K562 (cell line): ENCODE measurements at places on chromosomes 16 and 17.

DNA sequence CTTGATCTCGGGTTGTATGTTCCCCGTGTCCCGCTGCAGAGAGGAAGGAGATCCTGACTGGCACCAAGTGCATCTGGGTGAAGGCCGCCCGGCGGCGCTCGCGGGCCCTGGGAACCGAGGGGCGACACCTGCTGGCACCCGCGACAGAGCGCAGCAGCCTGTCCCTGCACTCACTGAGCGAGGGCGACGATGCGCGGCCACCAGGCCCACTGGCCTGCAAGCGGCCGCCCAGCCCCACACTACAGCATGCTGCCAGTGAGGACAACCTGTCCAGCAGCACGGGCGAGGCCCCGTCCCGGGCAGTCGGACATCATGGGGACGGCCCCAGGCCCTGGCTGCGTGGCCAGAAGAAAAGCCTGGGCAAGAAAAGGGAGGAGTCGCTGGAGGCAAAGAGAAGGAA lies 7.5 kb downstream of the BTBD17 start:
- peak; percentile 83 for DNase-seq
- no peaks in the 10 kb centered on the region for H3K36me3 ChIP-seq
- H3K27ac ChIP-seq = no peak overlapping the region
- peaks cover 25% of the 10 kb centered on the region; the same call in 2 of the 3 replicates for H3K27me3 ChIP-seq

DNA sequence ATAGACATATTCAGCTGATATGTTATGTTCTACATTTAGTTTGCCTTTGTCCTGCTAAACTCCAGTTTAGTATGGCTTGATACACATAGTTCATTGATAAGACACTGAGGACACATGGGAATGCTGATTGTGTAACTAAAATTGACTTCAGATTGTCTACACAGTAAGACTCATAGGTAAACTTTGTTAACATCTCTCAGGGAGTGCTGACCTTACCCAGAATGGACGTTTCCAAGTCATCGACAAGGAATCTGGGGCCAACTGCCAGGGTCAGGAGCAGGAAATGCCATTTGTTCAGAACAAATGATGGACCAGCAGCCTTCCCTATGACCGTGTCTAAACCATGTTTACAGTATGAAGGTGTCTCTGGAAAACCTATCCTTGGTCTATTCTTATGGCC lies 58.7 kb downstream of the DYNLRB2 start:
- H3K4me3 ChIP-seq = no peak overlapping the region
- no peak for DNase-seq
- H3K27ac ChIP-seq = no peak overlapping the region
- no peaks in the 10 kb centered on the region for H3K36me3 ChIP-seq
- H3K27me3 ChIP-seq = peaks cover 4% of the 10 kb centered on the region; the same call in 2 of the 3 replicates

- peak overlapping the region; percentile 75 for H3K4me3 ChIP-seq
- H3K27ac ChIP-seq = peak overlapping the region; percentile 78
- peaks cover 33% of the 10 kb centered on the region for H3K36me3 ChIP-seq
- H3K27me3 ChIP-seq = no peaks in the 10 kb centered on the region
- DNase-seq = no peak
These were observed 1.0 kb downstream of the VEZF1 start for GRCh38 chr17:57986841-57987580.

- DNase-seq = no peak
- no peak overlapping the region for H3K4me3 ChIP-seq
- no peaks in the 10 kb centered on the region for H3K27me3 ChIP-seq
- peaks cover 25% of the 10 kb centered on the region for H3K4me1 ChIP-seq
- H3K36me3 ChIP-seq = peaks cover 12% of the 10 kb centered on the region; the same call in 1 of the 3 replicates
These were observed 6.4 kb upstream of the MTSS2 start for GRCh38 chr16:70692130-70692872.

DNA sequence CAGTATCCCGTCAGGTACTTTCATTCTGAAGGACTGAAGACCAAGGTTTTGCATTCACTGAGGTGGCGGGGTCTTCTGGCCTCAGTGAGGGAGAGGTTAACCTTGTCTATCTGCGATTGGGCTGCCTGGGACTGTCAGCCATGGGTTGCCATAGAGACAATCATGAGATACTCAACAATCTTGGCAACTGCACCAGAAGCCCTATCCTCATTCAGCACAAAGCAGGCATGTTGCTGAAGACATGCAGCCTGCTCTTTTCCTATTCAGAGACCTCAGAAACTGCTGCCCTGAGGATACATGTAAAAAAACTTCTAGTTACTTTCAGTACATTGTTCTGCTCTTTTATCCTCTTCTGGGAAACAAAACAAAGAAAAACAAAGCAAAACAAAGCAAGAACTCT lies 146.3 kb upstream of the PIRT start:
- H3K4me1 ChIP-seq = no peaks in the 10 kb centered on the region
- no peak overlapping the region for H3K4me3 ChIP-seq
- no peaks in the 10 kb centered on the region for H3K27me3 ChIP-seq
- DNase-seq = no peak
- no peaks in the 10 kb centered on the region for H3K36me3 ChIP-seq

- H3K27ac ChIP-seq = no peak overlapping the region
- H3K4me3 ChIP-seq = no peak overlapping the region
- H3K36me3 ChIP-seq = no peaks in the 10 kb centered on the region
- H3K4me1 ChIP-seq = no peaks in the 10 kb centered on the region
These were observed 13.3 kb upstream of the SDK2 start for GRCh38 chr17:73657473-73658116.

DNA sequence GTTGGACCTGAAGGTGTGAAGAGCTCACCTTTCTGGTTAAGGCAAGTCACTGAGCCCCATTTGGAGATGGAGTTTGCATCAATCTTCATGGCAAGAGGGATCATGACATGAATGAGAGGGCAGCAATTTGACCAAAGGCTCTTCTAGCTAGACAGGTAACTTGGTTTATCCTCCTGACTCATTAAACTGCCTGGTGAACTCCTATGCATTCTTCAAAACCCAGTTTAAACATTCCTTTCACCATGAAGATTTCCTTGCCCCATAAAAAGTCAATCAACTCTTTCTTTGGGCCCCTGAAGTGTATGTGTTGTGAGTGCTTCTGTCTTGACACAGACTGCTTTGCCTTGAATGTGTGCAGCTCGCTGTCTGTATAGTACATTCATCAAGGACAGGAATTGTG lies 120.0 kb upstream of the FOXF1 start:
- H3K4me1 ChIP-seq = no peaks in the 10 kb centered on the region
- no peak overlapping the region for H3K27ac ChIP-seq
- H3K4me3 ChIP-seq = no peak overlapping the region
- no peaks in the 10 kb centered on the region for H3K36me3 ChIP-seq

DNA sequence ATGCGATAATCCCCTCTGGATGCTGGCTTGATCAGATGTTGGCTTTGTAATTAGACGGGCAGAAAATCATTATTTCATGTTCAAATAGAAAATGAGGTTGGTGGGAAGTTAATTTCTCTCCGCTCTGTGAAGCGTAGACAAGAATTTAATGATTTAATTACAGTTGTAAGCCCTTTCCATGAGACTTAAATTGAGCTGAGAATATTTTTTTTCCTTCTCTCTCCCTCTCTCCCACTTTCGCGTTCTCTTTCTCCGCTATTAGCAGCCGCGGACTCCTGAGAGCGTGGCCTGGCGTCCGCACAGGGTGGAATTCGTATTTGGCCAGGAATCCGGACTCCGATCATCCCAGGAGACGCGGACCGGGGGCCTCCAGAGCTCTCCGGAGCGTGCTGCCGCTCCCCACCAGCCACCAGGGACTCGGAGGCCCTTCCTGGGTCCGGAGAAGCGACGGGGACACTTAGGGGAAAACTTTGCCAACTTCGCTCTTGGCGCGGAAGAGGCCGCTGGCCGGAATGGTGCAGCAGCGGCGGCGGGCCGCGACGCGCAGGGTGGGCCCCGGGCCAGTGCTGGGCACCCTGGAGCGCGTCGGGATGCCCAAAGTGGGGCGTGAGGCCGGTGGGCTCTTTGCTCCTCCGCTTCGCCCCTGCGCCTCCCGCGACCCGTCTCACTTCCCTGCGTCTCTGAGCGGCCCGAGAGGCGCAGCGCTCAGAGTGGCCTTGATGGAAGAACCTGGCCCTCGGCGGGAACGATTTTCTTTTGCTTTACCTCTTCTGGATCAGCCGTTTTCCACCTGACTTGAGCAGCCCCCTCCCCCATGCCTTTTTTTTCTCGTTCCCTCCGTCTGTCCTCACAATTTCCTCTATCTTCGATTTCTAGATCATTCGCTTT lies 3.6 kb upstream of the IRX3 start:
- DNase-seq = no peak
- no peaks in the 10 kb centered on the region for H3K36me3 ChIP-seq
- no peaks in the 10 kb centered on the region for H3K4me1 ChIP-seq
- H3K27me3 ChIP-seq = peaks cover 11% of the 10 kb centered on the region; the same call in 2 of the 3 replicates
- H3K4me3 ChIP-seq = no peak overlapping the region

DNA sequence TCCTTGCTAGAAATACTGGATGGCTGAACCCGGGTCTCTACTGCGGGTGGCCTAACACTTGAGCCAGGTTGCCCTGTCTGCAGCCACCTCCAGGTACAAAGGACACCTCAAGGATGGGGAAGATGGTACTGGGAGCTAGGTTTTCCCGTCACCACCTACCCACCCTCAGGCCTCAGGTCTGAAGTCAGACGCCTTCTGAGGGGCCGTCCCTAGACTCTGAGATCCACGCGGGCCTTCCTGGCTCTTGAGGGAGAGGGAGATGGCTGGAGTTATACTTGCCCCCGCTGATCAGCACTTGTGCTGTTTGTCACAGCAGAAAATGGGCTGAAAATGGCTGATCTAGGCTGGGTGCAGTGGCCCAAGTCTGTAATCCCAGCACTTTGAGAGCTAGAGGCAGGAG lies 10.6 kb downstream of the TRPV3 start:
- DNase-seq = no peak
- H3K27ac ChIP-seq = no peak overlapping the region
- H3K27me3 ChIP-seq = peaks cover 46% of the 10 kb centered on the region
- no peaks in the 10 kb centered on the region for H3K36me3 ChIP-seq

- peaks cover 14% of the 10 kb centered on the region; the same call in 2 of the 3 replicates for H3K27me3 ChIP-seq
- no peaks in the 10 kb centered on the region for H3K36me3 ChIP-seq
These were observed 30.0 kb upstream of the MRTFB start for GRCh38 chr16:14041164-14041563.

- no peak overlapping the region for H3K27ac ChIP-seq
- no peak for DNase-seq
- no peak overlapping the region for H3K4me3 ChIP-seq
These were observed 250.1 kb upstream of the PSMD7 start for GRCh38 chr16:74046524-74046923.

GRCh38 chr17:47895347-47895855 lies 635 bp upstream of the SP2 start:
- H3K36me3 ChIP-seq = peaks cover 19% of the 10 kb centered on the region; the same call in 2 of the 3 replicates
- no peaks in the 10 kb centered on the region for H3K27me3 ChIP-seq
- peak overlapping the region; percentile 61 for H3K4me3 ChIP-seq
- H3K4me1 ChIP-seq = peaks cover 17% of the 10 kb centered on the region; the same call in 2 of the 3 replicates

DNA sequence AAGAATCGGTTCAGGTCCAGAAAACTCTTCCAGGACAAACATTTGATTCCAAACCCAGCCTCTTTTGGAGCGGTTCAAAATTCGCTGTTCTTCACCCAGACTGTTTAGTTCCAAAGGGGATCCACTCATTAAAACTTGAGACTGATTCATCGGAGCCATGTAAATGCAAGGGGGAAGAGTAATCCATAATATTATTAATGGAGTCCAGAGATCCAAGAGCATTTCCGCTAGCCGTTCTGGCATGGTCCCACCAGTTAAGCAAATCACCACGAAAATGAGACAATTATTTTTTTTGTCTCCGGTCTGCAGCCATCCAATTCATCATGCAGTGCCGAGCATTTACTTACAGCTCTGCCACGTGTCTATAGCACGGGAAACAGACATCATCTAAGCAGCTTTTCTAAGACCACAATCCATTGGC lies 15.1 kb downstream of the CDH8 start:
- H3K27me3 ChIP-seq = no peaks in the 10 kb centered on the region
- no peak overlapping the region for H3K27ac ChIP-seq
- H3K4me3 ChIP-seq = no peak overlapping the region
- H3K4me1 ChIP-seq = no peaks in the 10 kb centered on the region
- no peaks in the 10 kb centered on the region for H3K36me3 ChIP-seq

DNA sequence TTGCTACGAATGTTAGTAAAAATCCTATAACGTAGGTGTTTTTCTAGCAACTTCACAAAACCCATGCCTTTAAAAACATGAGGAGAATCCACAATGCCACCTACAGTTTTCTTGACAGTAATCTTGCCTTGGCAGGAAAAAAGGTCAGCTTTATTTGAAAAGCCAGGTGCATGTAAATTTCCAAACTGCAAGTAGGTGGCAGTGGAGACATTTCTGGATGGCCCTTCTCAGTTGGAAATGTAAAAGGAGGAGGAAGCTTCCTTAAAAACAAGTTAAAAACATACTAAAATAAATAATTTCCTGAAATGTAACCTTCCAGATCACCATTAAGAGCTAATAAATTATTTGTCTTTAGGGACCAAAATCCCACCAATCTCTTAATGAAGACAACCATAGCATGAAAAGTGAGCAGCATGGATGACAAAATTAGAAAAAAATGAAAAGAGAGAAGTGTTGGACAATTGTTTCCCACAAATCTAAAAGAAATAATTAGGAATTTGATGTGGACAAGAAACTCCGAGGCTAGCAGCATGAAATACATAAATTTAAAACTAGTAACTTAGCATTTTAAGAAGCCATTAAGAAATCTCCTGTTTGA lies 152.2 kb downstream of the SNX11 start:
- DNase-seq = peak; percentile 40
- no peaks in the 10 kb centered on the region for H3K27me3 ChIP-seq
- no peak overlapping the region for H3K27ac ChIP-seq
- no peaks in the 10 kb centered on the region for H3K4me1 ChIP-seq
- no peaks in the 10 kb centered on the region for H3K36me3 ChIP-seq
- H3K4me3 ChIP-seq = no peak overlapping the region
